MCF 10A (cell line): ENCODE measurements at places on chromosomes 11 and 22. TPM values are rescaled to one million over a fixed set of nuclear protein-coding genes. Genes with fewer than 3 reads are reported as not detected.

DNA sequence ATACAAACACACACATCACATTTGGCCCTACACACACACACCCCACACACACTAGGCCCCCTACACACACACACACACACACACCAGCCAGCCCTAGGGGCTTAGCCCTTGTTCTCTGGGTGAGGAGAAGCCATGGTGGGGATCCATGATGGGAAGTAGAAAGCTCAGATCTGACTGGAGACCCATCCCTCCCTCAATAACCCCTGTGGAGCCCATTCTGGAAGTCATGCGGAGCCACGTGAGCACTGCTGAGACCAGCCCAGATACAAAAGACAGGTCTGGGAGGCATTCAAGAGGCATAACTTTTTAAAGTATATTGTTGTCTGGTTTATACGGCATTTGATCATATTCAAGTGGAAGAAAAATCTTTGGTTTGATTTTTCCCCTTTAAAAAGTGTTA is 448.5 kb downstream of the SOX6 start:
- DNase-seq: no peak

GRCh38 chr11:132220474-132220873 is 850.1 kb downstream of the NTM start:
- DNase-seq: no peak

DNA sequence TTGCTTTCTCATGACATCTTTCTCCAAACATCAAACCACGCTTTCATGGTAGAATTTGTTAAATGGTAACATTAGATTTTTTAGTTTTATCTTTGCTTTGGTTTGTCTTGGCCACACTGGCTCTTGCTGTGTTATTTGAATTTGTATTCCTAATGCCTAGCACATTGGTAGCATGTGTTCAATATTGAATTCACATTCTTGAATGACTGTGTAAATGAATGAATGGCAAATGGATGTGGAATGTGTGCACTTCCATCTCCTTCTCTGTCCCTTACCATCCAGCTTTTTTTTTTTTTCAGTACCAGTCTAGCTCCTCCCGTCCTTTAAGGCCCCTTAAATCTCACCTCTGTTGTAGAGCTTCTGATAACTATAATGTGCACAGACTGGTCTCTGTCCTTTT is 41.2 kb downstream of the HEPHL1 start:
- DNase-seq: no peak

- peak; percentile 45 for DNase-seq
Measured at GRCh38 chr22:32355760-32356159, 1.9 kb upstream of the RFPL3 start.

DNA sequence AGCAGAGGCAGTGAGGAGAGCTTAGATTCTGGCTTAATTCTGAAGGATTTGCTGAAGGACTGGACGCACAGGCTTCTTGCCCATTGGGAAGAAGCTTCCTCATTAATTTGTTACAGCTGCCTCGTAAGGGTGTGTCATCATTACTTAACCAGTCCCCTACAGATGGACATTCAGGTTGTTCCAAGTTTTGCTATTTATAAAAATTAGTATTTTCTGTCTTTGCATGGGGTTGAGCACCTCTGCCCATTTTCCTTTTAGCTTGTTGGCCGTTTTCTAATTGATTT is 38.1 kb downstream of the CAPN1 start:
- DNase-seq: no peak

GRCh38 chr22:20624161-20624616 is 116.8 kb downstream of the MED15 start:
- peak; percentile 4 for DNase-seq

GRCh38 chr11:25520459-25520858 is 811.5 kb upstream of the ANO3 start:
- no peak for DNase-seq

DNA sequence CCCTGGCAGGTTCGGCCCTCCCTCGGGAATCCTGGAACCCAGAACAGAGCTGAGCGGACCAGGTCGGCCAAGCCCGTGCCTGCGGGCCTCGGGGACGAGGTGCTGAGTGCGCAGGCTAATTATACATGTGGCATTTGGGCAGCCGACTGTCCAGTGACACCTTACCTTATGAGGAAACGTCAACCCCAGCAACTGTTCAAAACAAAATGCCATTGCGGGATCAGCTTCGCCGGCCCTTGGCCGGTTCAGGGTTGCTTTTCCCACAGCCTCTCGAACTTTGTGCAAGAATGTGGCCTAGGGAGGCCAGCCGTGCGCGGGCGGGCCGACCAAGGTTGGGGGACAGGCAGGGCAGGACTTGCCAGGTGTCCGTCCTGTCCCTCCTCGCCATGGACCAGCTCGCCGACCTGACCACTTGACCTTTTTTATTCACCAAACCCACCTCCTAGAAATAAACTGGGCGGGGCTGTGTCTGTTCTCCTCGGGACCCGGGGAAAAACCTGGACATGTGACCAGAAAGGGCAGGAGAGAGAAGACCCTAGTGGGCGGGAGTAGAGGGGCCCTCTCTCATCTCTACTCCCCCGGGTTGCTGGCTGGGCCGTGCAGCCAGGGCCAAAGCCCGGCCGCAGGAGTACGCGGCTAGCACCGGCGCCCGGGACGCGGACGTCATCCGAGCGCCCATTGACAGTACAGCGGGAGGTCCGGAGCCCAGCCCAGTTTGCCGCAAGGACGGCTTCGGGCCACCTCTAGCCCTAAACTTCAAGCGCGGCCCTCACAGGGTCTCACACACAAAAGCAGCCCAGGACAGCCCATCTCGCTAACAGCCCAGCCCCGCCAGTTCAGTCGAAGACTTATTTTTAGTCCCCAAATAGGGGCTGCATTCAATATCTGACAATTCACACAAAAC is 134.3 kb upstream of the C11orf58 start:
- peak; percentile 35 for DNase-seq

DNA sequence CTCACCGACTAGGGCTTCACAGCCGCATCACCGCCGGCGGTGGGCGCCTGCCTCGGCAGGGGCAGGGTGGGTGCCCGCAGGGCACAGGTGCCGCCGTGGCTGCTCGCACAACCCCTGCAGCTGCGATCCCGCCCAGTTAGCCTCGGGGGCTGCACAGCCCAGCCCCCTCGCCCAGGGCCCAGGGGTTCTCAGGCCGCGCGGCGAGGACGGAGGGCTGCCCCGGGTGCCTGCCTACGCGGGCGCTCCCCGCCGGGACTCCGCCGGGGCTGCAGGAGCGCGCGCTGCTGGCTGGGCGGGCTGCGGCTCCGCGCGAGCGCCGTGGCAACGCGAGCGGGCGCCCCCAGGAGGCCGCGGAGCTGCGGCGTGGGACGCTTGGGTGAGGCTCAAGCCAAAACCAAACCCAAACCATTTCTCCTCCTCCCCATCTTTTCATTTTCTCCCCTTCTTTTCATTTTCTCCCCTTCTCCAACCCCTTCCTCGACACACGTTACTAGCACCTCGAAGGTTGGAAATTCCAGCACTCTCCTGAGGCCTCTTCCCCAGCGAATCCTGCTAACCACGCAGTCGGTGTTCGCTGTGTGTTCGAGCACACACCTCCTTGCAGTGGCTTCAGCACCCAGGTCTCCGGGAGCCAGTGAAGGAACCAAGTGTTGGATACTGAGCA is at the start of gene MICAL3:
TSS of gene MICAL3 (minus strand) at position 286 of the 664 bp plus-strand sequence. CDS start 117,749 bp downstream, outside the sequence.
- DNase-seq: peak; percentile 66

Gene ASCL2
- not detected in 2 replicates for total RNA-seq

Gene MRGPRF
- not detected in 2 replicates for total RNA-seq

Gene RHOD
- 132 and 190 TPM in 2 replicates for total RNA-seq

Gene TSPAN18
- total RNA-seq: 0.47 and 0.77 TPM in 2 replicates
